Right ventricle myocardium inferior (tissue), 1 donor: ENCODE measurements at places on chromosomes 13 and 19.
A peak's percentile ranks its signal among the peaks of the same experiment; 100 is the strongest.

GRCh38 chr13:50208826-50209335 lies 193.6 kb downstream of the KCNRG start:
- peak; percentile 78 for DNase-seq

DNA sequence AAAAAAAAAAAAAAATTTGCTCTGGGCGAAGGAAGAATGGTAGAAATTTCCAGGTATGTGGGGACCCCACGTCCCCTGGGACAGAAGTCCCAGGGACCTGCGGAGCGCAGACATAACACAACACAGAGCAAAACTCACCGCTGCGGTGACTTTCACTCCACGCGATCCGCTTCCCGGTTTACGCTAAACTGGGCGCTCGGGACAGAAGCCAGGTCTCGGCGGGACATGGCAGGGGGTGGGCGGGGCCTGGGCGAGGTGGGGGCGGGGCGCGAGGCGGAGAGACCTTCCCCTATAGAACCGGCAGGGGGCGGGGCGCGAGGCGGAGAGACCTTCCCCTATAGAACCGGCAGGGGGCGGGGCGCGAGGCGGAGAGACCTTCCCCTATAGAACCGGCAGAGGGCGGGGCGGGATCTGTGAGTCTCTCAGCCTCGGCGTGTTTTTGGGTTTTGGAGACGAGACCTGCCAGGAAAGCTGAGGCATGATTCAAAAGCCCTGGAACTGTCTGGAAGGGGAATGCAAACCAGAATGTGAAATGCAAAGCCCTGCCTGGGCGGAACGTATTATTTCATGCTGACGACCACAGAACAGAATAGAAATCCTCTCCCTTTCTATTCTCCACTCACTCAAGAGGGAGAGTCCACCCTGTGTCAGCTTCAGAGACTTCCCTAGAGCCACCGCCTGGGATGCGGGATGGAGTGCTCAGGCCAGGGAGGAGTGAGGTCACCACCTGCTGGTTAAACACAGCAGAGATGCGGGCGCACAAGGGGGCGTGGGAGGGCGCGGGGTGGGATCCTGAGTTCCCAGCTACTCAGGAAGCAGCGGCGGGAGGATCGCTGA lies 20.2 kb upstream of the ERVV-1 start:
- DNase-seq, result peak; percentile 87

DNA sequence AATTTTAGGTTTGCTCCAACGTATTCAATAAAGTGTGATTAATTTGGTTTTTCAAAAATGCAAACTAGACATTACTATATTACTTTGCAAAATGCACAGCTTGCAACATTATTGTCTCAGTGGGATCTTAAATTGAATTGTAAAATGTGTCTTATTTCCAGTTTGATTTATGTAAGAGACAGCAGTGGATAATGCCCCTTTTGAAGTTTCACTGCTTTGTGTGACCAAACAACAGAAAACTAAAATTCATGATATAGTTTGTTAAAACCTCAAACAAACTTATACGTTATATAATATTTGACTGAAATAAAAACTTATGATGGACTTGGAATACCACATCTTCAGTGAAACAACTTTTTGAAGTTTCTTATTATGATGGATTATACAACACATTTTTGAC lies 279.8 kb downstream of the DACH1 start:
- DNase-seq, result no peak

GRCh38 chr13:41658057-41658661 lies 200.8 kb downstream of the RGCC start:
- DNase-seq, result no peak

DNA sequence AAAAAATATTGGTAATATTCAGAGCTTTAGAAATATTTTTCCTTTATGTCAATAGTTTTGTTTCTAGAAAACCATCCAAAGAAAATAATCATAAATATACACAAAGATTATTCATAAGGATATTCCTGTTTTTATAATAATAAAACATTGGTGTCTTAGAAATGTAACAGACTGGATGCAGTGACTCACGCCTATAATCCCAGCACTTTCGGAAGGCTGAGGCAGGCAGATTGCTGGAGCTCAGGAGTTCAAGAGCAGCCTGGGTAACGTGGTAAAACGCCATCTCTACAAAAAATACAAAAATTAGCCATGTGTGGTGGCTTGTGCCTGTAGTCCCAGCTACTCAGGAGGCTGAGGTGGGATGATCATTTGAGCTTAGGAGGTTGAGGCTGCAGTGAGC lies 106.8 kb downstream of the DHRS12 start:
- DNase-seq, result no peak

GRCh38 chr19:13260883-13261653 lies 110.9 kb downstream of the IER2 start:
- DNase-seq, result no peak

DNA sequence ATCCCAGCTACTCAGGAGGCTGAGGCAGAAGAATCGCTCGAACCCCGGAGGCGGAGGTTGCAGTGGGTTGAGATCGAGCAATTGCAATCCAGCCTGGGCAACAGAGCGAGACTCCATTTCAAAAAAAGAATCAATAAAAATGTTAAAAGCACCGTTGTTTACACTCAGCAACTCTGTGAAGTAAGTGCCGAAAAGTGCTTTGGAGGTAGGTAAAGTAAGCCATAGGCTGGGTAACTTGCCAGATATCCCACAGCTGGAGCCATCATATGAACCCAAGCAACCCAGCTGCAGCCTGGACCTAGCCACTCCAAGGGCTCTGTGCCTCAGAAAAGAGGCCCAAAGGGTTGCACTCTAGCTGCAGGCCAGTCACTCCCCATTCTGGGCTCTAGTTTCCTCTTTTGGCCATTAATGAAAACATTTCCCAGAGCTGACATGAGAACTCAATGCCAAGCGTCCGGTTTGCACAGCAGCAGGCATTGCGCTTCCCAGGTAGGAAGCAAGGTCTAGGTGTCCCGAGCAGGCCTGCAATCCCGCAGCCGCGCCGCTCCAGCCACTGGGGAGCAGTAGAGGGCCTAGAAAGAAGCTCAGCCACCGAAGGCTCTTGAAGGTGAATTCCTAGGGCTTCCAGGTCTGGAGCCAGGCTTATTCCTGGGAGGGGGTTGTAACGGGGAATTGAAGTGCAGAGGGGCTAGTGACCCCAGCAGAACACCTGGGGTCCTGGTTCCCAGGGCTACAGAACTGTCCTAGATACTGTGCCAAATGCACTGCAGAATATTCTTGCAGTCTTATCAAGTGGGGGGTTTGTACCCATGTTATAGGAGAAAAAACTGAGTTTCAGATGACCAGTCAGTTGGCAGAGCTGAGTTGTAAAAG lies 4.1 kb upstream of the CD79A start:
- DNase-seq, result peak; percentile 92

DNA sequence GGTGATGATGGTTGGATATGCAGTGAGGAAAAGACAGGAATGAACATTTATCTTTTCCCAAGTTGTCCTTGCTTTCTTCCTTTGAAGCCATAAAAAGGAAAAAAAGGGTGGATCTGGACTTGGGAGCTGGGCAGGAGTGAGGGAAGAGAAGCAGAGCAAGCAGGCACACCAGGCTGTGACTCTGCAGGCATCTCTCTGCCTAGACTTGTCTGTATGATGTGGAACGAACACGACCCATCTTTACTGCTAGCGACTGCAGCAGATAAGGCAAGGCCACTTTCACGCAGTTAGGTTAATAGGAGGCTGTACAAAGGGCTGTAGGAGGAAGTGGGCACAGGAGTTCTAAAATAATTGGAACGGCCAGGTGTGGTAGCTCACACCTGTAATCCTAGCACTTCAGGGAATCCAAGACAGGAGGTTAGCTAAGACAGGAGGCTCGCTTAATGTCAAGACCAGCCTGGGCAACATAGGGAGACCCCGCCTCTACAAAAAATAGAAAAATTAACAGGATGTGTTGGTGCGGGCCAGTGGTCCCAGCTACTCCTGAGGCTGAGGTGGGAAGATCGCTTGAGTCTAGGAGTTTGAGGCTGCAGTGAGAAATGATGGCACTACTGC lies 961 bp upstream of the URI1 start:
- DNase-seq, result no peak

DNA sequence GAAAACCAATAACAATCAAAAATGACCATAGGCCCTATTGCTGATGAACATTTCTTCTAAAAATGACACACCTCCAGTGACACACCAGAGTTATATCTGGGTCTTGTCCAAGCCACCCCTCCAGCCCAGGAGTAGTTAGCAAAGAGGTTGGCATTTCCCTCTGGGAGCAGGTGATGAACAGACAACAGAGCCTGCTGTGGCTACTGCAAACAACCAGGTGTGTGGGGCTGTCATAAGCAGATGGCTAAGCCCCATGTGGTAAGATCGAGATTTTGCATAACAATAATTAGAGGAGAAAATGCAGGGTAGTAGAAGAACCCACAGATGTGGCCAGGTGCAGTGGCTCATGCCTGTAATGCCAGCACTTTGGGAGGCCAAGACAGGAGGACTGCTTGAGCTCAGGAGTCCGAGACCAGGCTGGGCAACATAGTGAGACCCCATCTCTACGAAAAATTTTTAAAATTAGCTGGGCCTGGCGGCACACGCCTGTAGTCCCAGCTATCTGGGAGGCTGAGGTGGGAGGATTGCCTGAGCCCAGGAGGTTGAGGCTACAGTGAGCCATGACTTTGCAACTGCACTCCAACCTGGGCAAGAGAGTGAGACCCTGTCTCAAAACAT lies 5.0 kb downstream of the XRCC1 start:
- no peak for DNase-seq

- DNase-seq, result peak; percentile 26
Measured at GRCh38 chr19:10207026-10207425, 12.3 kb upstream of the DNMT1 start.

- no peak for DNase-seq
Measured at GRCh38 chr13:41822560-41822959, 138.3 kb downstream of the VWA8 start.

GRCh38 chr13:110907951-110908898 lies 6.6 kb downstream of the ANKRD10 start:
- no peak for DNase-seq

DNA sequence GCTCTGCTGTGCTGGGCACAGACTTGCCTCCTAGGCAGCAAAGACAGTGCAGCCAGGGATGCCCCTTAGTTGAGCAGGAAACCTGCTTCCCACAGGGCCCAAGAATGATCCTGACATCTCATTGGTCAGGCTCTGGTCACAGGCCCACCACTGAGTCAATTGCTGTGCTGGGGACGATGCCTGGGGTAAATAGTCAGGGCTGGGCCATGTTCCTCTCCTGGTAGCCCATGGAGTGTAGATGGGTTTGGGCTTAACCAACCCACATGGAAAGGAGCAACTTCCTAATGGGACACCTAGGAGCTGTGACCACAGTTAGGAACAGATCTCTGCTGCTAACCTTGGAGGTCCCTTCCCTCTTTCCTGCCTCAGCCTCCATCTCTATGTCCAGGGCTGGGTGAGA lies 212.5 kb upstream of the ZNF536 start:
- DNase-seq, result no peak

DNA sequence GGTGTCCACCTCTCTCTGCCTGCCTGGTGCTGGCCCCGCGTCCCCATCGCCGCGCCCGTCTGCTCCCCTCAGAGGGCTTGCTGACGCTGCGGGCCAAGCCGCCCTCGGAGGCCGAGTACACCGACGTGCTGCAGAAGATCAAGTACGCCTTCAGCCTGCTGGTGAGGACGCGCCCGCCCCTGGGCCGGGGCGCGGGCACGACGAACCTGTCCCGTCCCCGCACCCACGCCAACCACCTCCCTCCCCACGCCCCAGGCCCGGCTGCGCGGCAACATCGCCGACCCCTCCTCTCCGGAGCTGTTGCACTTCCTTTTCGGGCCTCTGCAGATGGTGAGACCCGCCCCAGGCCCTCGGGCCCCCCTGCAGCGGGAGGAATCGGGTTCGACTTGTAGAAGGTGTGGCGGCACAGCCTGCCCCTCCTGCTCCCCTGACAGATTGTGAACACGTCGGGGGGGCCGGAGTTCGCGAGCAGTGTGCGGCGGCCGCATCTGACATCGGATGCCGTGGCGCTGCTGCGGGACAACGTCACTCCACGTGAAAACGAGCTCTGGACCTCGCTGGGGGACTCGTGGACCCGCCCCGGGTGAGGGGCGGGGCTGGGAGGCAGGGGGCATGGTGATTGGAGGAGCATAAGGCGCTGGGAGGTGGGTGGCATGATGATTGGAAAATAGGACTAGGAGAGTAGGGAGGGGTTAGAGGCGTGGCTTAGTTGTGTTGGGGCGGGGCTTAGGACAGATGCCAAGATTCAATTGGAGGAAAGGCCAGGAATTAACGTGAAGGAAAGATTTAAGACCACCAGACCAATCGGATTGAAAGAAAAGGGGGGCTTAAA lies 6.6 kb downstream of the EPS8L1 start:
- no peak for DNase-seq

DNA sequence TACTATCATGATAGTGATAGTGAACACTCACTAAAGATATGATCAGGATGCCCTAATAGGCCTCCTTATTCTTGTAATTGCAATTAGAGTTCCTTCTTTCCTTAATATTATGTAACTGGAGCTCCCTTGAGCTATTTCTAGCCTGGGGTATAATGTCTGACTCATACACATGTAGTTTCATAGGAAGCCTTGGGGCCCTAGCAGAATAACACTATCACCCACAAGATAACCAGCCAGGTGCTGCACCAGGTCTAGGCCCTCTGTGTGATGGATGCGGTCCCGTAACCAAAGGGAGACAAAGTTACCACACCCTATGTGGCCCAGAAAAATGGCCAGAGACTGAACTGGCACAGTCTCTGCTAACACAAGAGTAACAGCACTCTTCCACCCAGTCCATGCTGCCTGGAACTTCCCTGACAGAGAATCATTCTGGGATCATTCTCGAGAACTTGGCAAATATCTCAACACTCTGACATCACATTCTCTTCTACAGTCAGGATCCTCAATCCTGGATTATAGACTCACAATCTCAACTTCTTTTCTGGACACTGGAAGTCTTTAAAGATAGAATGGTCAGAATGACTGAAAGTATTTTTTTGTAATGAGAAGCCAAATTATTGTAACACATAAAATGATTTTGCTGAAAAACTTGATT lies 32.6 kb upstream of the IGFL4 start:
- no peak for DNase-seq

- DNase-seq, result no peak
Measured at GRCh38 chr13:93552596-93552995, 326.0 kb downstream of the GPC6 start.

DNA sequence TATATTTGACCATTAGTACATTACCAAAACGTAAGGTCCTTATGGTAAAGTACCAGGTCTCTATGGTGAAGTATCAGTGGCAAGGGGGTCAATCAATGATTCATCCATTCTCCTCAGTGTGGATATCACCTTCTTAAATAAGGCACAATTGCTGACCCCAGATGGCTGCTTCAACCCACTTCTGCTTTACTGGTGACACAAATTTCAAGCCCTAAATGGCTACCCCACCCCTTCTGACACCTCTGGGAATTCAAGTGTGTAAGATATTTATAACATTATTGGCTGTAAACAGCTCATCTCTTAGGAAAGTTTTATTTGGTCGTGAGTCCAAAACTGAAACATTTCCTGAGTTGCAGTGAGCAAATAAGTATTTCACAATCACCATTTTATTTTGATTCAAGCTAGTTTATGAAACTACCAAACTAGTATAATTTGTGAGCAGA lies 7.9 kb upstream of the WBP4 start:
- DNase-seq, result no peak

DNA sequence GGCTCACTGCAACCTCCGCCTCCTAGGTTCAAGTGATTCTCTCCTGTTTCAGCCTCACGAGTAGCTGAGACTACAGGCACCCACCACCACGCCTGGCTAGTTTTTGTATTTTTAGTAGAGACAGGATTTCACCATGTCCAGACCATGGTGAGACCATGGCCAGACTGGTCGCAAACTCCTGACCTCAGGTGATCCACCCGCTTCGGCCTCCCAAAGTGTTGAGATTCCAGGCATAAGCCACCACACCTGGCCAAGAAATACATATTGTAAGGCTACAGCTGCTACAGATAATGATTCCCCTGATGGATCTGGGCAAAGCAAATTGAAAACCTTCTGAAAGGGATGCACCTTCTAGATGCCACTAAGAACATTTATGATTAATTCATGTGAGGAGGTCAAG lies 17.8 kb downstream of the PLPP2 start:
- no peak for DNase-seq
